ENCODE measurements at places on chromosomes 11 and 22. TPM values are rescaled to one million over a fixed set of nuclear protein-coding genes. Genes with fewer than 3 reads are reported as not detected.

Gene EHBP1L1
- total RNA-seq = 224 TPM

Gene CALCA
- total RNA-seq = not detected

Gene GLYAT
- total RNA-seq = not detected

Gene OLFML1
- total RNA-seq = not detected

Gene RIC3
- total RNA-seq = 73.0 TPM

Gene KCNQ1
- 28.8 TPM for total RNA-seq

Gene OR5P2
- total RNA-seq = not detected

Gene MS4A14
- 3.4 TPM for total RNA-seq
